Left colon (tissue), 2 donors: ENCODE measurements at places on chromosomes 12 and 14.
A peak's percentile ranks its signal among the peaks of the same experiment; 100 is the strongest.

- no peak for DNase-seq
These were observed 97.0 kb downstream of the TMEM30B start for GRCh38 chr14:61184112-61184511.

- DNase-seq, result no peak
These were observed 13.1 kb upstream of the POC1B start for GRCh38 chr12:89538897-89539296.

- no peak for DNase-seq
These were observed 437.3 kb downstream of the MED13L start for GRCh38 chr12:115840159-115840558.

DNA sequence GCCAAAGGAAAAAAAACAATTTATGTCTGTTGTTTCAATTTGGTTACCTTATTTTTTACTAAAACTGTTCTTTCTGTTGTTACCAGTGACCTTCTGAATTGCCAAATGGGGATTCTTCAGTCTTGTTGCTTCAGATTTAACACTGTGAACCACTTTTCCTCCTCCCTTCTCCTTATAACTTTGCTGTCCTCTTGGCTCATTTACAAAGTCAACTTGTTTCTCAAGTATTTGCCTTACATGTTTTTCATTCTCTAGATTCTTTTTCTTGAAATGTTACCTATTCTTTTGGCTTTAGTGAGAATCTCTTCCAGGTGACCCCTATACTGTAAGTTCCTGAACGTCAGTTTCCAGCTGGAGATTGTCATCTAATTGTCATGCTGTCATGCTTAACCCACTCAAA lies 19.4 kb downstream of the FUT8 start:
- no peak for DNase-seq

- DNase-seq, result no peak
These were observed 12.6 kb downstream of the SFSWAP start for GRCh38 chr12:131723532-131723931.

DNA sequence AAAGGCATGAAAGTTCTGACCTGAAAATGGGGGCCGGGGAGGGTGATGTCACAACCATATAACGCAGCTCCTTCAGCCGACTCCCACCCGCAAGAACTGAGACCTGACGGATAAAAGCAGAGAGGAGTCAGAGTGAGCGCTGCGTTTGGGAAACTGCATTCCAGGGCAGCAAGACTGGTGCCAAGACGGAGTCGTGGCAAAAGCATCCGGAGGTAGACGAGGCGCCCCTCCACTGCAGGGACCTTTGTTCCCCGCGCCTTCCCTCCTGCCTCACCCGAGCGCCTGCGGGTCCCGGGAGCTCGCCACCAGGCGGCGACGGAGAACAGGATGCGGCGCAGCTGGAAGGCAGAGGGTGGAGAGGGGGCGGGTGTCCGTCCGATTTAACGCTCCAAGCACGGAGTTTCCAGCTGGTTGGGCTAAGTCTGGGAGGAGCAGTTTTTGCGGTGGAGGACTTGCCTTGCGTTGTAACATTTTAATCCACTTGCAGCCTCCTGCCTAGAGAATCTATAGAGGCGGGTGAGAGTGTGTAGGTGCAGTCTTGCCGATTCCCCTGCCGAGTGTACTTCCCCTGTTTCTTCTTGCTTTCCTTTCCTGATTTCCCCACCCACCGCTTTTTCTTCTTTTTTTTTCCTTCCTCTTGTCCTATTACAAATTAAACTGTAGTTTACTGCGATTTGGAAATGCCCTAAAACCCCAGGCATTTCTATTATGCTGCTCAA lies 1.2 kb upstream of the CPNE8 start:
- peak; percentile 85 for DNase-seq

DNA sequence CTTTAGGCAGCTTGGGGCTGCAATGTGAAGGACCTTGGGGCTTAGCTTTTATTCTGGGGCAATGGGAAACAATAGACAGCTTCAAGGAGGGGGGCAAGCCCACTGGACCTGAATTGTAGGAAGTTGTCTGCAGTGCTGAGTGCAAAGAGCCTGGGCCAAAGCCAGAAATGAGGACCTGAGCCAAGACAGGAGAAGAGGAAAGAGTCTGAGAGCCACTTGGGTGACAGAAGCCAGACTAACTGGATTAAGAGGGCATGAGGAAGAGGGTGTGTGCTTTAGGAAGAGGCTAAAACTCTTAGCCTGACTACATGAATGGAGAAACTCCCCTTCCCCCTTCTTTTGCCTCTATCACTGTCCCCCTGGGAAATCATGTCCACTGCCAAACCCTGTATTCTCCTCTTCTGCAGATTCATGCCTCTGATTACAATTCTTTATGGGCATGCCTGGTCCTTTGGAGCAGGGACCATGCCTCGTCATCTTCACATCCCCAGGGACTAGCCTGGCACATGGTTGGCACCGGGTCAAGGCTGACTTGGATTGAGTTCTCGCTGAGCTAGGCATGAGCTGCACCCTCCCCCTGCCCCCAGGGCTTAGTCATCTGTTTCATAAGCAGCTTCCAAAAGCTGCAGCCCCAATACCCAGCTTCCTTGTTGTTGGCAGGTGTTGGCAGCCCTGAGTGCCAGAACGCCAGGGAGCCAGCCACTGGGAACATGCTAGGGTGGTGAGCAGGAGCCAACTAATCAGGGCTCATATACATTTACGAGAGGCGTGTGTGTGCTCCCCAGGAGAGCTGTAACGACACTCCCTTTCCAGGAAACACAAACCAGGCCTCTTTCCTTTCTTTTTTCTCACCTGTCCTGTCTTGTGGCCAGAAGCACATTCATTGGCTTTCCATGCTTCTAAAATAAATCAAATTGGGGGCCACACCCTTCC lies 27.7 kb upstream of the JDP2 start:
- peak; percentile 94 for DNase-seq
